ENCODE measurements at places on chromosomes 12 and 14.

DNA sequence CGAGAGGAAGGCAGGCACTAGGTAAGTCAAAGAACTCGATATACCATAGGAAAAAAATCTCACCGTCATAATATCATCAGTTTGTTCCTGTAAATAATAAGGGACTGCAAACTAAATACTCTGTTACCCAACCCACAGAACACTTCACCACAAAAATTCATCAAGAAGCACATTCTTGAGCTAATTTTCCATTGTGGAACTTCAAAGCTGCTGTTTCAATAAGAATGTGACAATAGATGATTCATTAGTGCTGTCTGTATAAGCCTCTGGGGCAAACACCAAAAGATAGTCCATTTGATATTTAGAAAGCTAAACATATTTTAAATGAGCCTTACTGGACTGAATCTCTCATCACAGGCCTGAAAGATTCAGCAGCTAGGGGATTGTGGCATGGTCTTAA is 219.4 kb downstream of the KSR2 start:
- DNase-seq, result no peak

- no peak for DNase-seq
These were observed 357.2 kb downstream of the BMP4 start for GRCh38 chr14:53599221-53599945.

DNA sequence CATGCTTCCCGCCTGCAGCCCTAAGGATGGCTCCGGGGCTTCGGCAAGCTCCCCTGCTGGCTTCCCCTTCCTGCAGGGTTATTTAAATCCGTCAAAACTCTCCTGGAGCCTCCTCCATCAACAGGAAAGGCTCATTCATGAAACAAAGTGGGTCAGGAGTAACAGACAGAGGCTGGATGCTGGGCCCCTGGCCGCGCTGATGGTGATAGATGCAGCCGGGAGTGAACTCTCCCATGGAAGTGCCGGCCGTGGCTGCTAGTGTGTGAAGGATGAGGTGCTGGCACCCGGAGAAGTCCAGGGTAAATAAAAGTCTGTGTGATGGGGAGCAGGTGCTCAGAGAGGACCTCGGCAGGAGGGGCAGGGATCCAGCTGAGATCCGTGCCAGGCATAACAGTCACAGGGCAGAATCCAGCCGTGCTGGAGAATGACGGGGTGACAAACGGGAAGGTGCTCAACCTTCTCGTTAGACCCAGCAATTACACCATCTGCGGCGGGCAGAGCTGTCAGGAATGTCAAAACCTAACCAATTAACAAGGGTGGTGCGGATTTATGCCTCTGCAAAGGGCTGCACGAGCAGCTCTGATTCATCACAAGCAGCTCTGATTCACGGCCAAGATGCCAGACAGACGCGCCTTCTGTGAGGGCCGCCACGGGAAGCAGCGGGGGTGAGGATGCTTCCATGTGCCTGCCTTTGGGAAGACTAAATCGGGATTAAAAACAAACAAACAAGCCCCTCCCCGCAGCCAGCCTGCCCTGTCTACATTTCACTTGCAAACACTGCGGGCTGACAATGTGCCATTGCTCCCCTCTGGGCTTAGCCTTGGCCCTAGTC is 55.6 kb downstream of the SYNE3 start:
- no peak for DNase-seq

- DNase-seq, result no peak
These were observed 111.1 kb upstream of the CCDC175 start for GRCh38 chr14:59687663-59688062.

GRCh38 chr14:55508676-55509075 is 68.3 kb upstream of the TBPL2 start:
- no peak for DNase-seq

GRCh38 chr14:70052990-70053389 is 135.8 kb downstream of the SLC8A3 start:
- DNase-seq, result no peak

DNA sequence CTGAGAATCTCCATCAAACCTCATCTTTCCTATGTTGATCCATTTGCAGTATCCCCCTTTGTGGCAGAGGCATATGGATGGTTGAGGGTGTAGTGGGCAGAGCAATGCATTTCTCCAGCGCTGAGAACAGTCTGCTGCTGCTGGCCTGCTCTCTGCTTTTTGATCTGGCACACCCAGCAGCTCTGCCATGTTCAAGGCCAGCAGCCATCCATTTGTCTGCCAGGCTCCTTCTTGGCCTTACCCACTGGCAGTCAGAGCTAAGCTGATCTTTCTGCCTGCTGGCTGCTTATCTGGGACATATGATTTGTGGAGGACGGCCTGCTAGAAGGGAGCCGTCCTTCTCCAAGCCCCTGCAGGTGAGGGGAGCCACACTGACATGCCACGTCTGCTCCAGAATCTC is 17.0 kb downstream of the NPC2 start:
- DNase-seq, result no peak

- DNase-seq, result no peak
These were observed 3.6 kb downstream of the AKAP6 start for GRCh38 chr14:32332415-32333316.

DNA sequence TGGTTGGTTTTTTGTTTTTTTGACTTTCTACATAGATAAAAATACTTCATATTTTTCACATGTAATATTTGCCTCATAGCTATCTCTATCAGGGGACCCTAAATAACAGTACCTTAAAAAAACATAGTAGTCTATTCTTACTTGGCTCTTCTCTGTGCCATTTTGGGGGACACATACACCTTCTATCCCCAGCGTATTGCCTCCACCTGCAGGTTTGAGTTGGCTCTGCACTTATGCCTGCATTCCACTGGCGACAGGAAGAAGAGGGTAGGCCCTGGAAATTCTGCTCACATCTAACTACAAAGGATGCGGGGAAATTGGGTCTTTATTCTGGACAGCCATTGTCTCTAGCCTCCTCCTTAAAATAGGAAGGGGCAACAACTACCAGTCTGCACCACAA is 13.8 kb upstream of the IFI27L2 start:
- DNase-seq, result no peak

- no peak for DNase-seq
These were observed 77.4 kb downstream of the SCARB1 start for GRCh38 chr12:124786061-124786964.

DNA sequence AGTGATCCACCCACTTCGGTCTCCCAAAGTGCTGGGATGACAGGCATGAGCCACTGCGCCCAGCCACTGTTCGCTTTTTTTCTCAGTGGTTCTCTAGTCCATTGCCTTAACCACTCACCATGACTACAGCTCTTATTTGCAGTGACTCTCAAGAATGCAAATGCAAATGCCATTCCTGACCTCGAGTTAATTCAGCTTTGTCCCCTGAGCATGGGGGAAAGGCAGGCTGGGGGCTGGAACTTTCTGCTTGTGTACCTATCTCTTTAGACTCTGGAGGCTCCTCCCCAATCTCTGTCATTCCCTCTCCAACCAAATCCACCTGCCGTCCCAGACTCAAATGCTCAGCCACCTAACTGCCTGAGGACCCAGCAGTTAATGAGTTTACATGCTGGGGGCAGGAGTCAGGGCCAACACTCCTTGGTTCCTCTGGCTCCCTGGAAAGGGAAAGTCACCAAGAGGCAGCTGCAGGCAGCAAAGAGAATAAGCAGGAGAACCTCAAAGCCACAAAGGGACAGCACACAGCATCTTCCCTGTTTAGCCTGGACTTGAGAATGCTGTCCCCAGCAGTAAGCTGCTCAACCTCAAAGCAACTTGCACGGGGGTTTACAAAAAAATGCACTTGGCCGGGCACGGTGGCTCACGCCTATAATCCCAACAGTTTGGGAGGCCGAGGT is 5.3 kb upstream of the HNF1A start:
- DNase-seq, result no peak

DNA sequence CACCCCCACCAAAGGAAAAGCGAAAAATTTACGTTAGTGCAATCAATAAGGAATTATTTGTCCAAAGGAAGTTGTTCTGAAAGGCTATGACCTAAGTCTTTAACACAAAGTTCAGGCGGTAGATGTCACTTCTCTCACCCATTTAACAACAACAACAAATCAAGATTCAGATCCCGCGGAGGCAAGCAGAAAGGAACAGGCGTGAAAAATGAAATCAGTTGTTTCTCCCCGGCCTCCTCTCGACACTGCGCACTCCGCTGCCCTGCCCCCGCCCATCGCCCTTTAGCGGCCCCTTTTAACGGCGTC is 1.4 kb downstream of the DENND5B start:
- no peak for DNase-seq

DNA sequence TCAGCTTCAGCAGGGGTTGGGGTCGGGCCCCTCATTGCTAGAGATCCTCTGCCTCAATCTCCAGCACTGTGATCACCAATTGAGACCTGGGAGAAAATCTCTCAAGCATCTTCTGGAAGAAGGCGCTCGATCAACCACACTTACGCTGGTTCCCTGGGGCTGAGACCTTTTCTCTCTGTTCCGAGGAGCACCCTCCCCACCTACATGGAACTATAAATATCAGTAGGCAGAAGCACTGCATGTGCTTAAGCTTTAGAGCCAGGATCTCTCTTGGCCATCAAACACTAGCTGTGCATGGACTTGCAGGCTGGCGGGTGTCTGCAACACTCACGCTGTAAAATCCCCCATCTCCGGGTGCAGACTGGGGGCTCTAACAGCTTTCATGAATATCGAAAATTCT is 38.2 kb upstream of the KCNA1 start:
- DNase-seq, result no peak

DNA sequence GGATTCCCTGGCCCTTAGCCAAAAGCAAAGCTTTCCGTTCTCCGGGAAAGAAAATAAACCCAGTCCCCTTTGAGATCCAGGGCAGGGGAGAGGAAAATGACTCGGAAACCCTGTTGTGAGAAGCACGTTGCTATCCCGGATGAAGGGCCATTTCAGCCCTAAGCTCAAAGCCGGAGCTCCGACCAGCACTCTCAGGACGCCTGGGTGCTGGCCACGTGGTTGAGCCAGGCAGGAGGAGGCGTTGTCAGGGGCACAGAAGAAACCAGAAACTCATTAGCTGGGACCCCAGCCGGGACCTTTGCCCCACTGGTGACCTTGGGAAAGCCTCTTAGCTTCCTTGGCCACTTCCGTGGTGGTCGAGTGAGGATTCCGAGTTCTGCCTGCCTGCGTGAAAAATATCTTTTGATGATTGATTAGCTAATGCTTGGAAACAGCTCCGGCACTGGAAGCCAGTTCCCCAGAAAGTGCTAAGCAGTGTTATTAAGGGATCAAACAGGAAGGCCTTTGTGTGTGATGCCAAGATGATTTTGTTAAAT is 57.6 kb upstream of the FZD10 start:
- DNase-seq, result no peak

DNA sequence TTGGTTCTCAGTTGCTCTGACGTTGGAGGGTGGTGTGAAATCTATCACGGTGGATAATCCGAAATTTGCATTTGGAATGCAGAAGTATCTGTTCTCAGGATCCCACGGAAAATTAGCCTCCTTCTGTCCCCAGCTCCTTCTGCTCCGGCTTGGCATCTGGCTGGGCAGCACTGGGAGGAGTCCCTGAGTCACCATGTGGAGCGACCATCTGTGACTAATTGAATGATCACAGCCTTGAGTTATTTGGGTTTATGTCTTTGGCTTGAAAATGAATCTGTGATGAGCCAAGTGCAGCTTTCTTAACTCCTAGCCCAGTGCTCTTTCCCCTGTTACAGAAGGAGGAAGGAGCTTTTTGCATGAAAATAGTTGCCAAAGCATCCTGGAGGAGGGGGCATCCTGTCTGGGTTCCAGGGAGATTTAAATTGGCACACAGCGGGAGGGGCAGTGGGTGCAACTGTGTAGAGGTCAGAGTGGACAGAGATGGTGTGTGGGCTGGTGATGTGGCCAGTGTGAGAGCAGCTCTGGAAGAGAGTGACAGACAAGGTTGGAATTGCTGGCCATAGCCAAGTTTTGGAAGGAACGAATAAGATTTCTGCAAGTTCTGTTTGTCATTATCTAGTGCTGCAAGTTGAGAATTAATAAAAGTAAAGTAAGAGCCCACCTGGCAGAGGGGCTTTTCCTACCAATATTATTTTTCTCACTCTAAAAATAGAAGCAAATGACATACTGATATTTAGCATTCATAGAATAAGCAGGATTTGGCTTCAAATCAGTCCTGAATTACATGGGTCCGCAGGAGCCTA is 74.4 kb downstream of the SLC24A4 start:
- DNase-seq, result no peak

DNA sequence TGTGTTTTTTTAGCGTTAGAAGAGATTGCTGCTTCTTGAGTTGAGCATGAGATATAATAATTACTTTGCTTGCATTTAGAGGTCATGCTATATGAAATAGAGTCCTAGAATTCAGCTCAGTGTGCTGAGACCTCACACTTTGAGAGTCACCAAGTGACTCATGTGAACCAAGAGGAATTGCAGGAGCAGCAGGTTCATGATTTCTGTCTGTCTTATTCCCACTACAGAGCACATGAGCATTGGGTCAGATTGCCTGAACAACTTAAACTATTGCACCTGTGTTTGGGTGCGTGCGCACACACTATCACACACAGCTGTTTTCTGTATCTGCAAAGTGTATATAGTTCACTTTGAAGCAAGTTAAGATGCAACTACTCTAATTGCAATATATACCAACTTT is 109.3 kb downstream of the FGD4 start:
- no peak for DNase-seq

DNA sequence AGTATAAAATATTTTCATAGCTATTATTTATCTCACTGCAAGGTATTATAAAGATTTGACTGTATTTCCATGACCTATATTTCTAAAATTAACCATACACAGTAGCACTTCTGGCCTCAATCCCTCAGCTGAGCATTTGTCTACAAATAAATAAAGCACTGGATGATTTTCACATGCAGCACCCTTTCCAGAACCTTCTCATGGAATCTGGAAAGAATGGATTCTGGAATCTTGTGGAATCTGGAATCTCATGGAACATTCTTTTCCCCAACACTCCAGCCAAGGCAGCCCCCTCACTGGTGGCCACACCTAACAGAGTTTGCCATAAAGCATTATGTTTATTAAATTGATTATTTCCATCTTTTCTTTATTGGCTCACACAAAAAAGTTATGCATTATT is 199.2 kb downstream of the MSRB3 start:
- DNase-seq, result no peak

DNA sequence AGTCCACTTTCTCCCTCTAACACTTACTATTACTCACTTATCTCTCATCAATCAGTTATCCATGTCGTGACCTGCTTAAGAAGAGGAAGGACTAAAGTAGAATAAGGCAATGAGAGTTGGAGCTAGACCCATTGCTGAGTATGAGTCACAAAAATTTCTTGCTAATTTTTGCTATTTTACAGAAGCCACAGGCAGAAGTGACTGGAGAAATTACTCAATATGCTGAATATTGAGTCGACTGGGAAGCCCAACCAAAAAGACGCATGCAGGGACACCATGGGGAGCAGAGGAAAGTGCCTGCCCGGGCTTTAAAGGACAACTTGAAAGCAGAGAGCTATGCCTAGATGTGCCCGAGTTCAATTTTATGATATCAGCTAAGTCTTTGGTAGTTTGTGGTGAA is 115.4 kb upstream of the FOXG1 start:
- no peak for DNase-seq

- DNase-seq, result no peak
These were observed 59.0 kb downstream of the CLMN start for GRCh38 chr14:95260537-95261361.

Data from activated CD4-positive, alpha-beta T cell treated with anti-CD3 and anti-CD28 coated beads, Interleukin-2, amount 50 U/mL, for 1 hour (primary cell).